ENCODE measurements at places on chromosomes 1 and 21.

- no peak for DNase-seq
Observed at GRCh38 chr1:8665833-8666232, 151.6 kb downstream of the RERE start.

GRCh38 chr1:211511030-211511700 is 19.2 kb upstream of the RD3 start:
- DNase-seq, result no peak

- no peak for DNase-seq
Observed at GRCh38 chr1:51071291-51072042, 30.6 kb upstream of the C1orf185 start.

DNA sequence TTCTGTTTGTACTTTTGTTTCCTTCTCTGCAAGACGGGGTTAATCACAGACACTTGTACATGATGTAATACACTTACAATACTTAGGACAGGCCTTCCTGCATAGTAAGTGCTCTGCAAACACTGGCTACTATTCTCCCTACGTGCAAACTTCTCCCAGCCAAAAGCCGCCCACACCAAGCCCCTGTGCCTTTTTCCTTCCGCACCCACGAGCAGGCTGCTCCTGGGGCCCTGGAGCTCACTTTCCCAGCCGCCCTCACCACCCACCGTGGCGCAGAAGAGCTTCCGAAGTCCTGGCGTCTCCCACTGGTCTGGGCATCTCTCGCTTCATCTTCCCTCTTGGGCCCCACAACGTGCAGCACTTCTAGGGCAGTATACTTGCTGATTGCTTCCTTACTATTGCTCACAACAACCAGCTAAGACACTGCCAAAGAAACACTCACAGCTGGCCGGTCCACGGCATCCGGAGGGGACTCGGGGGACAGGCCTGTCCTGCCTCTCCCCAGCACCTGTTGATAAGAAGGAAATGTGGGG is 22.5 kb upstream of the GPR157 start:
- no peak for DNase-seq

DNA sequence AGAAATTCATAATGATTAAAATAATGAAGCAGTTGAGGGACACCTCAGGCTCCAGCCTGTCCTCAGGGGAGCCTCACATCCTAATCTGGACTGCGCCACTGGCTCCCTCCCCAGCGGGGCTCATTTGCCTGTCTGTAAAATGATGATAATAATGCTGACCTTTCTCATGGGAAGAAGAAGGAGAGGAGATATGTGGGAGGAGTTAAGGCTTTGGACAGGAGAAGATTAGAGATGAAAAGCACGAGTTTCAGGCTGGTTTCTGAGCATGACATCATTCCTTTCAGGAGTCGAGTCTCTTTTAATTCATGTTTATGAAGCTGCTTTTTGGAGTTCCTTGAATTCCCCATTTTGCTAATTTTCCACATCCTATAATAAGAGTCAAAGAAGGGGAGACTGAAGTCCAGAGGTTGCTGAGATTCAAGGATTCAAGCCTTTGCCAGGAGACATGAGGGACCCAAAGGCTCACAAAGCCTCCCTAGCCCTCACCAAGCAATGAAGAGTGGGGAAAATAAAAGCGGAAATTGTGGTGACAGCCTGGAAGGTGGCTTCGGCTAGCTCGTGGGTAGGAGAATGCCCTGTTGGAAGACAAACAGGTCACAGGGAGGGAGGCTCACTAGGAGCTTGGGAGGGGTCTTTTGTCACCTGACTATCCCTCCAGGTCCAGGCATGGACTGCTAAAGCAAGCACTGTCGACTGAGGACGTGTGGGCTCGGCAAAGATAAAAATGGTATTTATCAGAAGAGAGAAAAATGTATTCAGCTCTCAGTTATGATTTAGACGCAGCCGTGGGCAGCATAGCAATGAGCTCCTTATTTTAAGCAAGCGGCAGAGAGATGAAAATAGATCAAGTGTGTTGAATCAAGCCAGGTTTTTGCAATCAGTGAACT is 27.5 kb upstream of the STMN1 start:
- no peak for DNase-seq

DNA sequence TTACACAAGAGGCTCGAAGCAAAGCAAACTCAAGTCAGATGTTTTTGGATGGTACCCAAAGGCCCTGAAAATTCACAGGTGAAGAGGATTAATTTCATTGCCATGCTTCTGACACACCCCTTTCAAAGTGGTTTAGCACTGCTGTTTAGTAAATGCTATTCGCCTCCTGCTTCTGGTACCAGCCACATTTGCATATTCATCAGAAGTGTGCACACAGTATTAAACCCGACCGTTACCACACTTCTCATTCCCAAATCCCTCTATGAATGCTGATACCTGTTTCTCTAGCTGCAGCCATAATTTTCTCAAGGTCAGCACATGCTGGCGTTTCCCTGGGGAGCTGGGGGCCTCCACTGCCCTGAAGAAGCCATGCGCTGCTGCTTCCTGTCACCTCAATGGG is 179.8 kb upstream of the DAB1 start:
- no peak for DNase-seq

DNA sequence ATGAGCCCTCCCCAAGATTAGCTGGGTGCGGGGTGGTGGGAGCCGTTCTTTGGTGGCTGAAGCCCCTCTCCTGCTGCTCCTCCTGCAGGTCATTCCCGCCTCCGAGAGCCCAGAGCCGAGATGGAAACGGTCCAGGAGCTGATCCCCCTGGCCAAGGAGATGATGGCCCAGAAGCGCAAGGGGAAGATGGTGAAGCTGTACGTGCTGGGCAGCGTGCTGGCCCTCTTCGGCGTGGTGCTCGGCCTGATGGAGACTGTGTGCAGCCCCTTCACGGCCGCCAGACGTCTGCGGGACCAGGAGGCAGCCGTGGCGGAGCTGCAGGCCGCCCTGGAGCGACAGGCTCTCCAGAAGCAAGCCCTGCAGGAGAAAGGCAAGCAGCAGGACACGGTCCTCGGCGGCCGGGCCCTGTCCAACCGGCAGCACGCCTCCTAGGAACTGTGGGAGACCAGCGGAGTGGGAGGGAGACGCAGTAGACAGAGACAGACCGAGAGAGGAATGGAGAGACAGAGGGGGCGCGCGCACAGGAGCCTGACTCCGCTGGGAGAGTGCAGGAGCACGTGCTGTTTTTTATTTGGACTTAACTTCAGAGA is 448 bp downstream of the G0S2 start:
- peak; percentile 23 for DNase-seq

DNA sequence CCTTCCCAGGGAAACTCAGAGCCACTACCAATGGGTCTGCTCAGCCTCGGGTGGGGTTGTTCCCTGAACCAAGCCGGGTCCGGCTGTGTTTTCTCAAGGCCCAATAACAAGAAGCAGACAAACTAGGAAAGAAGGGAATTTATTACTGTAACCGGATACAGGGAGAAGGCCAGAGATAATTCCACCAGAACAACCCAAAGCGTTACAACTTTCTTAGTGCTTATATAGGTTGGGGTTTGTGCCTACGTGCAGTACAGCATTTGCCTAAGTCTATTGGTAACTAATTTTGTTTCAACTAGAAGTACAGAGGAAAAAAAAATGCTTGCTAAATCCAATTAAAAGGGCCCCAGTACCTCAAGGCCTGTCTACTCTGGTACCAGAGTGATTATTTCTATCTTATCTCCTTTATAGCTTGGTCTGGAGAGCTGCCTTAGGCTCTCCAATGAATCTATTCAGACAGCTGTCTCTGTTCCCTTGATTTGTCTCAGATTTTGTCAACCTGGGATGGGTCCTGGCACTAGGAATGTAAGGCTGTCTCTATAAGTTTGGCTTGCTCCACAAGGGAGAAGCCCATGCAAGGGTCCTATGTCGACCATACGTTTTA is 57.3 kb upstream of the CCDC190 start:
- no peak for DNase-seq

DNA sequence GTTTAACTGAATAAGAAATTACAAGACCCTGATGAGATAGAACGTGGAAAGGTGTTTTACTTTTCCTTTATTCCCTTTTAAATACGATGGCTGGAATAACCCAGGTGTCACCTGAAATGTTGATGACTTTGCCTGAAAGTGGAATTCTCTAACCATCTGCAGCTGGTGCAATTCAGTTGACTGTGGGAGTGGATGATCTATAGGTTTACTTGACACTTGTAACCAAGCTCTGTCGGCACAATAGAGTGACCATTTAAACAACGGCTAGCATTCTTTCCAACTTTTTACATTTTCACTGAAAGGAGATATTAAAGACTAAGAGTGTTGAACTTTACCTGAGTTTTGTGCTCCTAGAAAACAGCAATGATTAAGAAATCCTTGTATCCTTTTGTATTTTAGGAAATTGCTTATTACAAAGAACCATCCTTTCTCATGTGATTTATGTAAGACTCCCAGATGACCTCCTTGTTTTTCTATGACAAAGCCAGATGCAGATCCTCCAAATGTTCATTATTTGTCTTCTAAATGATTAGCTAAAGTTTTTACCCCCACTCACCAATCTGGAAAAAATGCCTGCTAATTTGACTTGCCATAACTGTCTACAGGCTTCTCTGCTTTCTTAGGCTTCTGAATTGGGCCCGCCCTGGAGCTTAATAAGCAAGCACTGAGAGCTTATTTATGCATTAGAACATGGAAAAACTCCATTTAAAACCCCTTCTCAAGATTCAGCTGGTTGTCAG is 129.5 kb upstream of the LRRC7 start:
- no peak for DNase-seq

- DNase-seq, result no peak
Observed at GRCh38 chr1:10905841-10906655, 106.4 kb upstream of the TARDBP start.
